ENCODE measurements at places on chromosomes 6 and 20. TPM values are rescaled to one million over a fixed set of nuclear protein-coding genes. Genes with fewer than 3 reads are reported as not detected.

ATP9A gene
- 61.6 TPM for polyA plus RNA-seq

DNA sequence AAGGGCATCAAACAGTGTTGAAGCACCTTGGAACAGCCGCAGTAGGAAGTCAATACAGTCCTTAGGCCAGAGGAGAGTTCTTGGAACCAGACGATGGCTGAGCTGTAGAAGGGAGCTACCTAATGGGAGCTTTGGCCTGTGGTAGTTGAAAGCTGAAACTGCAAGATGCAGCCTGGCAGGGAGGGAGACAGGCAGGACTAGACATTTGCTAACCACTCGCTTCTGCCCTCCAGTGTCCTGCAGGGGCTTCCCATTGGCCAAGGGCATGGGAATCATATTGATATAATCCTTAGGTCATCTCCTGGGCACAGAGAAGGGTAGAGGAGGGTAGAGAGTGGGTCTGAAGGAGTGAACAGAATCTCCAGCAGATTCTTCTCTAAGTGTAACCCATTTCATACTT is 60.4 kb downstream of the TPD52L1 start:
- no peak for DNase-seq

GPANK1 gene
- 12.2 TPM for polyA plus RNA-seq

ENPP5 gene
- 4.8 TPM for polyA plus RNA-seq

DNA sequence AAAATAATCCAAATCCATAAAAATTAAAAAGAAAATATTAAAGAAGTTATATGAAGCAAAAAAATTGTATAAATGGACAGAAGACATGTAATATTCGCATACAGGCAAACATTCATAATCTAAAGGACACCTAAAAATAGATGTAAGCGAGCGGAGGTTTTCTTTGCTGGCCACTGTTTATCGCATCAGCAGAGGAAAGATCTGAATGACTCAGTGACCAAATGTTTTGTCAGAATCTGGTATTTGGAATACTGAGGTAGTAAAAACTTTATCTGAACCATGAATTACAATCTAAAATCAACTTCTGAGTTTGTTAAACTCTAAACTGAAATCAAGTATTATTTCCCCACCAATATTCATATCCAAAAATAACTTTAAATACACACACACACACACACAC is 7.8 kb downstream of the TSPYL4 start:
- no peak for DNase-seq

FOXA2 gene
- not detected for polyA plus RNA-seq

MATN4 gene
- polyA plus RNA-seq, result 0.64 TPM

- peak; percentile 10 for DNase-seq
Measured at GRCh38 chr6:117317261-117317660, 51.9 kb downstream of the VGLL2 start.

HCRTR2 gene
- not detected for polyA plus RNA-seq

DNA sequence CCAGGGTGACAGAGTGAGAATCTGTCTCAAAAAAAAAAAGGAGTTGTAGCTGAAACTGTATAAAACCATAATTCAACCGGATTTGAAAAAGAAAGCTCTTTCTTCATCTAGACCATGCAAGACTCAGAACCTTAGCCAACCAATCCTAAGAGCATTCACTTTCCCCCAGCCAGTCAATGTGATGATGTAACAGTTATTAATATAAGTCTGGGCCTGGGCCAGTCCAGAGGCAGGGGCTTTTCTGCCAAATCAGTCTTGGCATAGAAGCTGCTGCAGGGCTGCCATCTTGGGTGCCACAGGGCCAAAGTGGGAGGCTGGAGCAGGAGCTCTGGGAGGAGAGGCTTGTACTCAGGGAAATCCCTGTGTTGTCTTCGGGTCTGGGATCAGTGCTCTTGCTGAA is 288.4 kb downstream of the CLIC5 start:
- DNase-seq, result no peak

TTLL9 gene
- polyA plus RNA-seq, result not detected

GRCh38 chr20:3970016-3970415 is 45.3 kb downstream of the RNF24 start:
- DNase-seq, result no peak

SLC26A8 gene
- polyA plus RNA-seq, result 0.12 TPM

- DNase-seq, result no peak
Measured at GRCh38 chr6:135920689-135921088, 69.2 kb downstream of the PDE7B start.

GRCh38 chr6:45702849-45703739 is 312.6 kb downstream of the CLIC5 start:
- peak; percentile 67 for DNase-seq

- no peak for DNase-seq
Measured at GRCh38 chr6:130708338-130708737, 118.9 kb upstream of the SMLR1 start.

TRIM15 gene
- not detected for polyA plus RNA-seq

DNA sequence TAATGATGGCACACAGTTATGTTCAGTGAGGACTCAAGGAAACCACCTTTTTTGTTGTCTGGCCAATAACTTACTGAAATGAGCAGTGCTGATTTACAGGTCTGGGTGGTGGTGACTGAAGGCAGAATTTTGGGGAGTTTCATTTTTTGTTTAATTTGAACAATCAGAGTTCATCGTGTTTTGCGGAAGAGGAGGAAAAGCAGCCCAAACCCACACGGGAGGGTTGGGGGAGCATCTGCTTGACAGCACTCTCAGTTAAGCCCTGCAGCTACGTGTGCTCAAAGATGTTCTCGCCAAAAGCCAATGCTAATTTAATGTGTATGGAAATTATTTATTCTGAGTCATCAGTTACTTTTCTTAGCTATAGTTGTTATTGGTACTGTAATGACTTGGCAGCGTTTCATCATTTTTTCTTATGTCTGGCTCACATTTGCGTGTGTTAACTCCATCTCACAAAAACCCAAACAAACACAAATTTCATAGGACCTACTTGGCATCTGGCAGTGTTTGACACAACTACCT is 89.2 kb downstream of the UST start:
- peak; percentile 86 for DNase-seq

ENPP3 gene
- 0.36 TPM for polyA plus RNA-seq

SLC22A1 gene
- 0.24 TPM for polyA plus RNA-seq

DNA sequence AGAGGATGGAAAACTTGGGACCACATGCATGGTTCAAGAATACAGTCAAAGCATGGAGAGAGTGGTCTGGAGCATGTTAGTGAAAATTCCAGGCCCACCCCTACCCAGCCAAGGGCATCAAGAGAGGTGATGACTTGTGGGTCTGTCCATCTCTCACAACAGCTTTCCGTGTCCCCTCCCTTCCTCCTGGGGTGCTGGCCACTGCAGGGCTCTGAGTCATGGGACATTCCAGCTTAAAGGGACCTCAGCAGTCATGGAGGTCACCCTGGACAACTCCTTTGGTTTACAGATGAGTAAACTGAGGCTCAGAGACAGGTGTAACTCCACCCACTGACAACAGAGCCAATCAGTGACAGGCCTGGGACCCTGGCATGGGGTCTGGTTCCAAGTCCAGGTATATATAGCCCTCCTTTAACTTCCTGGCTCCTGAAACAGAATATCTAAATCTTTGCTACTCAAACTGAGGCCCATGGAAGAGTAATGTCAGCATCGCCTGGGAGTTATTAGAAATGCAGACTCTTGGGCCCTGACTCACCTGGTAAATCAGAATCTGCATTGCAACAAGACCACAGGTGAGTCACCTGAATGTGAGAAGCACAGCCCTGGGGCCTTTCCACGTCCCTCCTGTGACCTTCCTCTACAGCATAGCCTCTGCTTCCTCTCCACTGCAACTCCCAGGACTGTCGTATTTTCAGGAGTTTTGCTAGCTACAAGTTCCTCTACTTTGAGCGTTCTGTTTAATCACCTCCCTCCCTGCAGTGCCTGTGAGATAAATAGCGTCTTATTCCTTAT is 170.2 kb downstream of the ZDHHC14 start:
- no peak for DNase-seq

HTR1E gene
- not detected for polyA plus RNA-seq

C4A gene
- 6.3 TPM for polyA plus RNA-seq

- DNase-seq, result no peak
Measured at GRCh38 chr20:40880063-40880728, 148.4 kb upstream of the TOP1 start.

SIRPB2 gene
- 1.9 TPM for polyA plus RNA-seq

DNA sequence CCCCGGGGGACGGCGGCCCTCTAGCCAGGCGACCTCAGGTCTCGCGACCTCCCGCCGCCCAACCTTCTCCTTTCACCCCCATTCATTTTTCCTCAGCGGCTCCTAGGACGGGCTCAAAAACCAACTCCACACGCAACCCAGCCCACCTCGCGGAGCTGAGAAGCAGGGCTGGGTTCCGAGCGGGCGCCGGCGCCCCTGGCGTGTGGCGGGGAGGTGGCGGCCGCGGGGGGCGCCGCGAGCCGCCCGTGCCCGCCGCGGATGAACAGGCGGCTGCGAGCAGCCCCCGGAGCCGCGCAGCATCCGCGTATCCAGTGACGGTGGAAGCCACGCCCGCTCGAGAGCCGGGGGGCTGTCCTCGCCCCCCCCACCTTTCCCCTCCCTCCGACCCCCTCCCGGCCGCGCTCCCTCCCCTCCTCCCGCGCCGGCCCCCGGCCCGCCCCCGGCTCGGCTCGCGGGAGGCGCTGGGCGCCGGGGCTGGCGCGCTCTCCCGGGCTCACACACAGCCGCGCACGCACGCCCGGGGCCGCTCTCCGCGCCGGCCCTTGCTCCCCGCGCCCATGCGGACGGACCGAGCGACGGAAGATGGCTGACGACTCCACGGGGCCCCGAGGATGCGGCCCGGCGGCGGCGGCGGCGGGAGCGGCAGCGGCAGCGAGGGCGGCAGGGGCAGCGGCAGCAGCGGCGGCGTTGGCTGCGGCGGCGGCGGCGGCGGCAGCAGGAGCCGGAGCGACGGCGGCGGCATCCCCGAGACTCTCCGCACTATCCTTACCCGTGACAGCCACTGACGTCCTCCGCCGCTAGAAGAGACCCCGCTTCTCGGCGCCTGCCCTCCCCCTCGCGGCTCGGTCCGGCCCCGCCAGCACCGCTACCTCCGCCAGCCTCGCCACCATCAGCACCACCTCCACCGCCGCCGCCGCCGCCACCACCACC is at the start of gene SOBP:
SOBP (plus strand) TSS at position 482 of the 930 bp plus-strand sequence. CDS start 500 bp downstream, outside the sequence.
- peak; percentile 92 for DNase-seq

GRCh38 chr20:1283522-1284510 is 17.7 kb downstream of the SNPH start:
- no peak for DNase-seq

GRCh38 chr20:33079259-33079658 is at the start of gene BPIFB4:
Gene BPIFB4, plus strand, starts transcription at chr20:33079643. Its CDS starts 1,884 bp downstream, at chr20:33081527.
- DNase-seq, result peak; percentile 10

- DNase-seq, result peak; percentile 30
Measured at GRCh38 chr20:21303872-21304586, 898 bp downstream of the XRN2 start.

ANGPT4 gene
- polyA plus RNA-seq, result 0.03 TPM

DNA sequence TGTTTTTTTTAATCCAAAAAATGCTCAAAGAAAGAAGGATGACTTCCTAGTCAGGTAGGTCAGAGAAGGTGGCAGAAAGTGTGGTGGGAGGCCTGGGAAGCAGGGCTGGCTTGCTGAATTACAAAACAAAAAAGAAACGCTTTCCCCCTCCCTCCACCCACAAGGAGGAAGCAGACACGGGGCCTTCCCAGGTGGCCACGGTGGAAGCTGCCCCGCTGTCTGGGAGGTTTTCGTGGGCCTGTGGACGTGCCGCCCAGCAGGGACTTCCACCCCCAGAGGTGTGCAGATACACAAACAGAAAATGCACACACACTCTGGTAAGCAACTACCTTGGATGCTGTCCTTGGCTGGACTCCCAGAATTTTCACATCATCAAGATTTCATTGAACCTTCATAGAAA is 198.2 kb upstream of the CDH4 start:
- DNase-seq, result no peak

DNA sequence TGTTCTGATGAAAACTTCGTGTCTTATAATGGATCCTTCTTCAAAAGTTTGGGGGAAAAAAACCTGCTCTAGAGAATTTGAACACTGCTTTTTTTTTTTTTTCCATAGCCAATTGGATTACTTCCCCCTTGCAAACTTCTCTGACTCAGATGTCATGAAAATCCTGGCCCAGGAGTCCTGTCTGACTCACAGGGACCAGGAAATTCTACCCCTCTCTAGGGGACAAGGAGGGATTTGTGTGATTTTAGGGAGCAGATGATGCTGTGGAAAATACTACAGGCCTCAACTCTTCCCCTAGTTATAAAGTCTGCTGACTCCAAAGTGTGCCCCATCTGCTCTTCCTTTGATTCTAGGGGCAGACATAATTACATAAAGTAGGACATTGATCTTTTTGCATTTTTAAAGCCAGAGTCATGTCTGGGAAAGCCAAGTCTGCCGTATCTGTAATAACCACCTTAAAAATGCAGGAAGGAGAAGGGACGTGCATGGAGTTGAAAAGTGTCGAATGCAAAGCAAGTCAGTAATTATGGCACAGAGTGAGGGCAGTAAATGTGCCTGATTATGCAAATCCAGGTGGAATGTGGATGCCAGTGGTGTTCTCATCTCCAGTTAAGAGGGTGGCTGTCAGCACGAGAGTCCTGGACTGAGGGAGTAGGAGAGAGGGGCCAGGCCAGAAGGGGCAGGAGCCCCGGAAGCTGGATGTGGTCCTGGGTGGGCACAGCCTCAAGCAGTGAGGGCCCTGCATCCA is 144.3 kb upstream of the SULF2 start:
- peak; percentile 79 for DNase-seq

DNA sequence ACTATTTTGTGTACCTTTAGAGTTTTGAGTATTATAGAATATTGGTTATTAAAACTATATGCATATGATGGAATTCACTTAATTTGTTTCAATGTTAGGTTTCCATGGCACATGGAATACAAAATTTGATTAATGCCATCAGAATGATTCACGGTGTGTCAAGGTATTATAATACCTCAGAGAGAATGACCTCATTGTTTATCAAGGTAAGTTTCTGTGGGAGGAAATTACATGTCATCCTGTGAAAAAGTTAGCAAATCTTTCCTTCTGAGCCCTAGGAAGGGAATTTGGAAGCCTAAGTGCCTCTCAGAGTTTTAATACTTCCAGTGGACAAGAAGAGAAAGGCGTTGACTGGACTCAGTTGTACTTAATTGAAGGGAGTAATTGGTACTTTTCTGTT is 40.8 kb downstream of the DNAH8 start:
- no peak for DNase-seq

DNA sequence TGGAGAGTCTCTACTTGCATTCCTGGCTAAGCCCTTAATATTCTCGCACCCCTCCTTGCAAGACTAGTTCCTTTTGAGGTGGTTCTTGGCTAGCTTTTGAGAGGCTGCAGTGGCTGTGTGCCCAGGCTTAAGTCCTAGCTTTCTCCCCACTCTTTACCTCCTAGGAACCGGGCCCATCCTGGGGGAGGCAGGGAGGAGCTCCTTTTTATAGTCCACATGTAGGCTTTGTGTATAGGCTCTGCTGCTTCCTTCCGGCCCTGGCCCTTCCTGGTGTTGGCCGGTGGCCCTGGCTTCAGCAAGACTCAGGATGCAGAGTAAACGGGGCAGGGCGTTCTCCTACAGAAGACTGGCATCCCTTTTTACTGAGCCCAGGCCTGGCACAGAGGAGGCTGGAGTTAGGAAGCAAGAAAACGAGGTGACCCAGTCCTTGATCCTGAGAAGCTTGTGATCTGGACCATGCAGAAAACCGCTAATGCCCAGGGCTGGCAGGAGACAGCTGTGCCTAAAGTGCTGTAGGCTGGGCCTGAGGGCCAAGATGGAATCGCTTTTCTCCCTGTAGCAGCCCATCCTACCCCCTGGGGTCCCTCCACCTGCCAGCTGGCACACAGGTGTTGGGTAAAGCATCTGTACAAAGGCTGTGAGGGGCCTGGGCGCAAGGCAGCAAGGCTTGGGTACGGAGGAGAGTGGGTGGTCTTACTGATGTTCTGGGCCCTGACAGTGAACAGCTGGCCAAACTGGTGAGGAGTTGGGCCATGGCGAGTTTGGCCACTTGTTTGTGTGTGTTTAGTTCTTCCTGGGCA is 8.7 kb downstream of the PLCG1 start:
- DNase-seq, result no peak

All from muscle of back (tissue), 13 donors.